ENCODE measurements at places on chromosomes 2 and 18.

GRCh38 chr2:177568390-177568789 is 175.8 kb downstream of the AGPS start:
- no peak for DNase-seq

DNA sequence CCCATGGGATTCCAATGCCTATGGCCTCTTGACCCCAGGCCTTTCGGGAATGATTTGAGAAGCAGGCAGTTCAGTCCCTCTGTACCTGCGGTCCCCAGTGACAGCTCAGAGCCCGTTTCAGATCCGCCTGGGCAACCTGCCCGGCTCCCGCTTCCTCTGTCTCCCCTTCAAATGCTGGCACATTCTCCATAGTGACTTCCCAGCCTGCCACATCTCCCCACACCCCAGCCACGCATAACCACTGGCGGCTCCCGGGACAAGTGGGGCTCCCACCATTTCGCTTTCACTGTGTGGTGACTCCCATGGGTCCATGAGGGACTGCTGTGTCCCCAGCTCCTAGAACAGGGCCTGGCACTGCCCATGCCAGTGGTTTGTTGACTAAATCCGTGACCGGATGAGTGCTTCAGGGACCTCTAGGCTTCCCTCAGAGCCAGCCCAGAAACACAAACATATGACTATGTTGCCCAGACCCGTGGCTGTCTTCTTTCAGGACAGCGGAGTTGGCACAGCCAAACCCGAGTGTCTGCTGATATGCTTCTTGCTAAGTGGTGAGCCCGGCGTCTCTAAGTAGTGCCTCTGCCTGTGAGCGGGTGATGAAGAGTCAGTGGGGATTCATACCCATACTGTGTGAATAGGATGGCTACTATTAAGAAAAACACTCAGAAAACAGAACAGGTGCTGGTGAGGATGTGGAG is 91.2 kb downstream of the GLI2 start:
- DNase-seq: no peak

- DNase-seq: no peak
Measured at GRCh38 chr2:130187268-130187667, 5.2 kb downstream of the MZT2B start.

DNA sequence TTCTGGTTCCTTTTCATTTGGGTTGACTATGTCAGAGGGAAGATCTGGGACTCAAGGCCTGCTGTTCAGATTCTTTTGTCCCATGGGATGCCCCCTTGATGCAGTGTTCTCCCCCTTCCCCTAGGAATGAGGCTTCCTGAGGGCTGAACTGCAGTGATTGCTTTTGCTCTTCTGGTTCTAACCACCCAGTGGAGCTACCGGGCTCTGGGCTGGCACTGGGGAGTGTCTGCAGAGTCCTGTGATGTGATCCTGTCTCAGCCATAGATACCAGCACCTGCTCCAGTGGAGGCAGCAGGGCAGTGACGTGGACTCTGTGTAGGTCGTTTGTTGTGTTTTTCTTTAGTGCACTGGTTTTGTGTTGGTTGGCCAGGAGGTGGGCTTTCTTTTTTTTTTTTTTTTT is 32.1 kb upstream of the RHOB start:
- no peak for DNase-seq

DNA sequence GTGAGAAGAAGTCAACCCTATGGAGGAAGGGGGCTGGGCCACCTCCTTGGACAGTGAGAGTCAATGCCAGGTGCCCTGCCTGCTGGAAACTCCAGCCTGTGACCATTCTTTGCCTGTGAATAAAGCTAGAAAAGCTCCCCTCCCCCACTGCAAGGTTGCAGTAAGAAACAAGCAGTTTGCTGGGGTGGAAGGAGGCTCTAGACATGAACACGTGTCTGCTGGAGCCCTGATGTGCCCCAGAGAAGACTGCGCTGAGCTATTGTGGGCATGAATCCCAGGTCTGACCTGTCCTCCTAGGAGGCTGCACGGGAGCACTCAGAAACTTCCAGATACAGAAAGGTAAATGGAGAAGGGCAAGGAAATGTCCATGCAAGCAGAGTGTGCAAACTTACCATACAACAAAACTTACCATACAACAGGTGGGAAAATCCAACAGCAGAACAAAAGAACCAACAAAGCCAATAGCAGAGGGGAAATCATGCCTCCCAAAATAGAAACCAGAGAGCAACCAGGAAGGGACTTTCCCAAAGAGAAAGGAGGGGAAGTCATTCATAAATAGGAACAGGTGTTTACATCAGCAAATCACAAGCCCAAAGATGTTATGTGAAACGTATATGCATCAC is 278.7 kb downstream of the BCL2 start:
- no peak for DNase-seq

- no peak for DNase-seq
Measured at GRCh38 chr2:203730076-203730729, 23.8 kb downstream of the CD28 start.

DNA sequence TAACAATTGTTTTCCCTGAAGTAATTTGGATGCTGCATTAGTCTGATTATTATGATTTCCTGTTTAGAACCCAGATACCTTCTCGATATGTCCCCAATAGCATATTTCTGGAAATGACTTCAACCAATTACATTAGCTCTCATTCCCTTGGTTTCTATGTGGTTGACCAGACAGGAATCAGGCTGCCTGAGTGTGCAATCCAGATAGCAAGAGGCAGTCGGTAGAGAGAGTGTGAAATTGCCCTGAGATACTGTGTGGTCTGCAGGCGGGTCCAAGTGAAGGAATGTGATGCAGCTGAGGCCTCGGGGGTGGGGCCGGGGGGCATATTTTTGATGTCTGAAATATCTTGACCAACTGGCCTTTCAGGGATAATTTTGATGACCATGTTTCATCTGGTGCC is 143.9 kb upstream of the ITGA6 start:
- no peak for DNase-seq

GRCh38 chr2:57437077-57437476 is 609.5 kb upstream of the VRK2 start:
- DNase-seq: no peak

- no peak for DNase-seq
Measured at GRCh38 chr18:35344736-35345459, 678 bp upstream of the ZNF24 start.

DNA sequence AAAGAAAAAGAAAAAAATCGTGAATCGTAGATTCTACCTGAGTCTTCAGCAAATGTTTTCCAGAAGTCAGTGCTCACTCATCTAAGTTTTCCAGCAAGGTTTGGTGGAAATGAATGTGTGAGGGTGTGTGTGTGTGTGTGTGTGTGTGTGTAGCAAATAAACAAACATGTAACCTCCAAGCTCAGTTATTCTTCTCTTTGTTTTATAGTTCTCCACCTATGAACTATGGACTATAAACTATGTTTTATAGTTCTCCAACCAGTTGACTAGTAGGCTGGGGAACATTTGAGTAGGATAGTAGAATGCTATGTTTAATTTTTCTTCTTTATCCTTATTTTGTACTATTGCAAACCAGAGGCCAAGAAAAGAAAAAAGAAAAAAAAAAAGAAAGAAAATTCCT is 44.6 kb upstream of the SERPINE2 start:
- no peak for DNase-seq

DNA sequence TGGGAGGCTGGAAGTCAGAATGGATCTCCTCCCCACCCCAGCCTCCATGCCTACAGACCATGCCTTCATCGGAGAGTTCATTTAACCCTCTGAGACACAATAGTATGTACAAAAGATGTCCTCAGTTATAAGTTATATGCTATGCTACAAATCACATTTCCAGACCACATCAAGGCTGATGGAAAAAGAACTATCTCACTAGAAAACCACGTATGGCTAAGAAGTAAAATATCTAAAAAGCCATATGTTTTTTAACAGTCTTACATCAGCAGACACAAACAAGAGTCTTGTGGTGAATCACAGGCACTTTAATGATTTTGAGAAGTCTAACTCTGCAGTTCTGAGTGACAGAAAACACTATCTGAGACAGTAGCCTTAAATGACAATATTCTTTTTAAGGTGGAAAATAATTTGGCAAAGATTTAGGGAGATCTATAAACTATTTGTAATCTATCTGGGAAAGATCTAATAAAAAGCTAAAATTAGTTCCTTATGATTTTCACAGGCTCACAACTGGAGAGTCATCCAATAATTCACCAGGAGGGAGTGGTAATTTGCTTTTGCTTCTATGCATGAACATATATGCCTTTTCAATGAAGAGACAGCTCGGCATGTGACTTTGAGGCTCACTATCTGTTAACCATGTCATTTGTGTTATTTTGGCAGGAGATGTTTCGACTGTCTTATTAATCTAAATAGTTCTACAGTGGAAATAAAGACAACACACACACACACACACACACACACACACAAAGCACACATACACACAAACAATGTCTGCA is 197.5 kb downstream of the IRS1 start:
- no peak for DNase-seq

DNA sequence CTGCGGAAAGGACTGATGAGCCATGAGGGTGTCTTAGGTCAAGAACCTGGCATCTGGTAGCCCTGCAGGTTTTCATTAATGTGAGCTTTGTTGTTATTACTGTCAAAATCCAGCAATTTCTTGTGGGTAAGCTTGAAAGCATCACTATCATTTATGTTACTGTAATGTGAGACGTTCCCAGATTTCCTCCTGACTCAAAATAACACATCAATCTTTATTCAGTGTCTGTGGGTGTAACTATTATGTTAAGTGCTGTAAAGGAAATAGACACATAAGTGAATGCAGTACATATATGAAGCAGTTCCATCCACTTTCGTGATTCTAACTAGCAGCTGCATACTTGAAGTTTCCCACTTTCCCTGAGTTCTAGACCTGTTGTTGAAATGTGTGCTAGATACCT is 89.8 kb downstream of the FHOD3 start:
- no peak for DNase-seq

GRCh38 chr18:23341983-23342382 is 111.1 kb upstream of the RIOK3 start:
- no peak for DNase-seq

DNA sequence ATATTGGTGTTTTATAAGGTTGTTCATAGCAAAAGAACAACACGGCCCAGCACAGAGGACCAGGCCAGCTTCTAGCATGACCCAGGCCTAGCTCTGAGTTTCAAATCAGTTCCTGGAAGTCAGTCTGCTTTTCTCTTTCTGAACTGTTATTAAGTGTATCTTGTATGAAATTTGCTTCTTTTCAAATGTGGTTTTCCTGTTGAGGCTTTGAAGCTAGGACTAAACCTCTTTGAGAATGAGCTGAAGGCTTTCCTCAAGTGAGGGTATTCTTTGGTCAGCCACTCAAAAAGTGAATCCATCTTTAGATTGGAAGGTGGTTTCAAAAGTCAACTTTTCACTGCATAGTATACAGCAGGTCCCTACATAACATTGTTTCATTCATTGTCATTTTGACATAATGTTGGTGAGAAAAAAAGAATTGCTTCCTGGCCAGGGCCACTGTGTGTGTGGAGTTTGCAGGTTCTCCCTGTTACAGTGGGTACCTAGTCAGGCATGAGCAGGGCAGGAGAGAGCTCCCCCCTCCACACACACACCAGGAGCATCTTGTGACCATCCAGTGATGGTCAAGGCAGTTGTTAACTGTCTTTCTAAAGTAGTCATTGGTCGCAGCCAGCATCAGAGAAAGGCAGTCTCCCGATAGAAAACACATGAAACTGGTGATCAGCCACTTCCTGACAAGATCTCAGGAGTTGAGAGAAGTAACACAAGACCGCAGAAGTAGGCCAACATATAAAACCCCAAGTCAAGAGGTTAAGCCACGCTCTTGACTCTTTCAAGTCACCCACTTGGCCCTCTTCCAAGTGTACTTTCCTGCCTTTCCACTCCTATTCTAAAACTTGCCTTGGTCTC is 6.7 kb upstream of the ACAA2 start:
- DNase-seq: no peak

GRCh38 chr18:43422518-43422917 is 145.2 kb upstream of the SYT4 start:
- no peak for DNase-seq

GRCh38 chr2:39492095-39492590 is 55.1 kb upstream of the MAP4K3 start:
- no peak for DNase-seq

GRCh38 chr18:46566111-46566510 is 90.9 kb downstream of the LOXHD1 start:
- no peak for DNase-seq

All from activated T-cell treated with anti-CD3 and anti-CD28 coated beads, Interleukin-2, amount 50 U/mL, for 1 hour (primary cell).